ENCODE measurements at places on chromosomes 4 and X. TPM values are rescaled to one million over a fixed set of nuclear protein-coding genes. Genes with fewer than 3 reads are reported as not detected.

DNA sequence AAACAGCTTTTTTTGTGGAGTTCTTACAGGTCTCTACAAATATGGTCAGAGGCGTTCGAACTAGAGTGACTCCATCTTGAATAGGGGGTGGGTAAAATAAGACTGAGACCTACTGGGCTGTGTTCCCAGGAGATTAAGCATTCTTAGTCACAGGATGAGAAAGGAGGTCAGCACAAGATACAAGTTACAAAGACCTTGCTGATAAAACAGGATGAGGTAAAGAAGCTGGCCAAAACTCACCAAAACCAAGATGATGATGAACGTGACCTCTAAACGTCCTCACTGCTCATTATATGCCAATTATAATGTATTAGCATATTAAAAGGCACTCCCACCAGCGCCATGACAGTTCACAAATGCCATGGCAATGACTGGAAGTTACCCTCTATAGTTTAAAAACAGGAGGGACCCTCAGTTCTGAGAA lies 42.8 kb upstream of the SPP1 start:
- DNase-seq = no peak

- DNase-seq = no peak
Observed at GRCh38 chr4:152806501-152807125, 26.9 kb downstream of the ARFIP1 start.

DNA sequence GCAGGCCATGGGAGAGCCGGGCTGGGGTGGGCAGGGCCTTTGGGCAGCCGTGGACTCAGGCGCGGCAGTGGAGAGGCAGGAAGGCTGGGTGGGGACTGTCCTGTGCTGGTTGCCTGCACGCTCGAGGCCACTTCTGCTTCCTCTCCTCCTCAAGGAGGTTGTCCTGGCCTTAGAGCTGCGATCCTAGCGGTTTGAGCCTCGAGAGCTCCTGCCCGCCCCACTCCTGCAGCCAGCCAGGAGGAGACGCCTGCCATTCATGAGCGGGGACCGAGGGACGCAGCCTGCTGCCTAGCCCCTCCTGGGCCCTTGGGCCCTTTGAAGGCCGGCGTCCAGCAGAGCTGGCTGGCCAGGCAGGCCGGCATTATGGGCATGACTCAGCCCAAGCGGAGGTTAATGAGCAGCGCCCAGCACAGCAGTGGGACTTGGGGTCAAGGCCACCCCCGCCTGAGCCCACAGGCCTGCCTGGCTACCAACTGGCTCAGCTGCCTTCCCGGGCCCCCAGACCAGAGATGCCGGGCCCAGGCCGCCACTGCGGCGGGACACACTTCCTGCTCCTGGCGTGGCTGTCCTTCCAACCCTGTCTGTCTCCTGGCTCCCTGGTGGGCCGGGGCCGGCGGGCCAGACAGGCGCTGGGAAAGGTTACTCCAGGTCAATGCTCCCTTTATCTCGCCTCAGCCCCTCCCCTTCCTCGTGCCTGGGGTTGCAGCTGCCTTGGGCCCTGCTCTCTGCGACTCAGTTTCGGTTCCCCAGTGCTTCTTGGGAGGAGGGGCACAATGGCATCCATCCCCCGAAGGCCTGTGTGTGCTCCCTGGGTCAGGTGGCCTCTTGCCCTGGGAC lies 1.8 kb downstream of the ABCD1 start:
- DNase-seq = peak; percentile 67

DNA sequence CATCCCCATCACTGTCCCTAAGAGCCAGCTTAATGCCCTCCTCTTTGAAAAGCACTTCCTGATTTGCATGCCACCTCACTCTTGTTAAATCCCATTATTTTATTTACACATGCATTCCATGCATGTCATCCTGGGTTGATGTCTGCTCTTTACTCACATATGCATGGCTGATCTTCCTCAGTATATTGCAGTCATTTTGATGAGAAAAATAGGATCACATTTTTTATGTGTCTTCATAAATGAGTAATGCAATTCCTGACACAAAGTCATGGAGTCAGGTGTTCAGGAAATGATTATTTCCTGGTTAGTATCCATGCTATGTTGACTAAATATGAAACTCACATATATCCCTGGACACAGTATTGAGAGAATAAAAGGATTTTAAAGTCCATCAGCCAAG lies 204.7 kb downstream of the SLIT2 start:
- no peak for DNase-seq

TRPC5OS gene
- total RNA-seq = not detected

DNA sequence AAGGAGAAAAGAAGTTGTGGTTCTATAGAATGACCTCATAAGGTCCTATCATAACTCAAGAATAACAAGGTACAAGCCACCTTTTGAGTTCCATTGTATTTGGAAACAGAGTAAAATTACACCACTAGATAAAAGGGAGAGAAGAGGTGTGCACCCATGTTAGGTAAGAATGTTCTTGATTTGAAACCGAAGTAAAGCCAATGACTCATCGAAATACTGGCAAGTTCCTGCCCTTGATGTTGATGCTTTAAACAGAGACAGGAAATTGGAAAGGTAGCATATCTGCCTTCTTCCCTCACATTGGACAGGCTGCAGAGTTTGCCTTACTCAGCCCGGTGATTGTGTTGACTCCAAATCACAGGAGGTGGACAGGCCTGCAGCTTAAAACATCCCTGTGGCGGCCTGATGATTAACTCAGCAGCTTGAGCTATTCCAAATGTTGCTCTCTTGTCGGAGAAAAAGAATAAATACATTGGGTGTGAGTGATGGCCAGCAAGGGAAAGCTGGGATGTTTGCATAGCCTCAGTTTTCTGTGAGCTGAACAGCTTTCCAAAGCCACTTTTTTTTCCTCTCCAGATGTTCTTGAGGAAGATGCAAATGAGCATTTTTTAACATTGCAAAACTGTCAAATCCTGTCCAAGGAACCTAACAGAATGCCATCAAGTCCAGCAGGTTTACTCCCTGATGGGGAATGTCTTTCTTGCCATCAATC lies 321.1 kb downstream of the NKX6-1 start:
- no peak for DNase-seq

RAI2 gene
- total RNA-seq = not detected

SCRG1 gene
- not detected for total RNA-seq

- no peak for DNase-seq
Observed at GRCh38 chr4:186074189-186074588, 5.2 kb downstream of the TLR3 start.

DNA sequence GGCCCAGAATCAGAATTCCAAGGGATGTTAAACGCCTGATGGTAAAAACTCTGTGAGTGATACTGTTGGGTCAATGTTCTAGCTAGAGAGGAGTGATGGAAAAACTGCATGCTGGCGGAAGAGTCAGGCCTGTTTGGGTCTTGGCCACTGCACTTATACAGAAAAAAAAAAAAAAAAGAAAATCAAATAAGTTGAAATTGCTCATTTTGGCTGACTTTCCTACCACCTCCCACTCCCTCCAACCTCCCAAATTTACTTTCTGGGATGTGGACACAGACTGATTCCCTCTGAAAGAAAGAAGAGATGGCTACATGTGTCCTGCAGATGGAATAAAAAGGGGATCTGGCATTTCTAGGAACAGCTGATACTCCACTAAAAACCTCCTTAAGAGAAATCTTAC lies 234.1 kb upstream of the GIMD1 start:
- DNase-seq = no peak

GUF1 gene
- total RNA-seq = 22.6 TPM
